ENCODE measurements at places on chromosomes 2 and 18.

- no peak for DNase-seq
Measured at GRCh38 chr2:172211512-172211911, 108.8 kb upstream of the DLX2 start.

GRCh38 chr18:44602380-44602779 lies 78.3 kb upstream of the SETBP1 start:
- DNase-seq: no peak

GRCh38 chr2:240929364-240930095 lies 23.4 kb downstream of the CROCC2 start:
- no peak for DNase-seq

- DNase-seq: no peak
Measured at GRCh38 chr2:146530886-146531285, 1313.9 kb upstream of the ACVR2A start.

DNA sequence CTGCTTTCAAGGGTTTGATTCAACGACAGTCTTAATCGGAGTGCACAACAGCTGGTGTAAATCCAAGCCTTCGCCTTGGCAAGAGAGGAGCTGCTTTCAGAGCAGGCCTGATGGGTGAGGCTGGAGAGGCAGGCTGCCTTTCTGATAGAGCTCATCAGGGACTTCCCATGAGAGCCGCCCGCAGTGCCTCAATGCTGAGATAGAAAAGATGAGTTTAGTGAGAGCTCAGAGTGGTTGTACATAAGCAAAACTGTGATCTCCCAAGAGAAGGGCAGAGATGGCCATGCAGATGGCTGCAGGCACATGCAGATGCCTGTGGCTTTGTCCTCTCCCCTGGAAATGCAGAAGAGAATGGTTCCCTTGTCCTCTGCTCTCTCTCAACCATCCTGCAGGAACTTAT lies 122.1 kb downstream of the ARL4C start:
- DNase-seq: no peak

- DNase-seq: no peak
Measured at GRCh38 chr18:60044290-60045006, 144.7 kb downstream of the PMAIP1 start.

DNA sequence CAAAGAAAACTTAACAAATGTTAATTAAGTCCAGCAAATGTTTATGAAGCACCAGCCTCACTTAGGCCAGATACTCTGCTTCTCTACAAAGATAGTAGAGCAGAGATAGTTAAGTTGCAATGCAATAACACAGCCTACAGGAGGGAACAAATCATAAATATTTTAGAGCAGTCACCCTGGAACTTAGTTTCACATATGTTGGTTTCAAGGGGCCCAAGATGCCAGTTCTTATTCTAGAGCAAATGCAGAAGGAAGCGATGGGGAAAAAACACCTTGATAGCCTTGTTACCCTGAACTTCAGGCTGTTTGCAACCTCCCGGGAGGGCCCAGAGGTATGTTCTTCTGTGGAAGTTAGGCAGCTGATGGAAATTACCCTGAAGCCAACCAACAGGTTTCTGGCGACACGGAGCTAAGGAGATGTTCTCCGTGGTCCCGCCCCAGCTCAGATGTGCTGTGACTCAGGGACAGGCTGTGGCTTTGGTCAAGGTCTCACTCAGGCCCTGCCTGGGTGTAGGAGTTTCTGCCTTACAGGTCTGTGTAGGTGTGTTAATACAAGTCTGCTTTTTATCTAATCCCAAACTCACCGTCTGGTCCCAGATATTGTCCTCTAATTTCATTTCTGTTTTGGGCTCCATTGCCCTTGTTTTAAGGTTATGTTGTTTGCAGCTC lies 3.8 kb downstream of the CTIF start:
- DNase-seq: no peak

DNA sequence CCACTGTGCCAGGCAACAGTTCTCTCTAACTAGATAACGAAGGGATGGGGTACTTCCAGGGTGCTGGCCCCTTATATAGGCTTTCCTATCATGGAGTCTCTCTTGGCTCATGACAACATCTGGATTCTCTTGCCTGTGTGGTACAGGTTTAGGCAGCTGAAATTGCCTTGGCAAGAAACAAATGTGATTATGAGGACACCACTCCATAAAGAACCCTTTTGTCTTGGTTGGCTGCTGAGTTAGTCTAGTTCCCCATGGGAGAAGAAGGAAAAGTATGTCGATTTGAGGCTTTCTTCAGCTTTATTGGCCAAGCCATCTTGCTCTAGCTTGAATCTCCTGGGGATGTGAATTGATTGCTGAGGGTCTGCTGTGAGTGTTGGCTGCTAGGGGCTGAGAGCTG lies 76.3 kb upstream of the ZCCHC2 start:
- no peak for DNase-seq

DNA sequence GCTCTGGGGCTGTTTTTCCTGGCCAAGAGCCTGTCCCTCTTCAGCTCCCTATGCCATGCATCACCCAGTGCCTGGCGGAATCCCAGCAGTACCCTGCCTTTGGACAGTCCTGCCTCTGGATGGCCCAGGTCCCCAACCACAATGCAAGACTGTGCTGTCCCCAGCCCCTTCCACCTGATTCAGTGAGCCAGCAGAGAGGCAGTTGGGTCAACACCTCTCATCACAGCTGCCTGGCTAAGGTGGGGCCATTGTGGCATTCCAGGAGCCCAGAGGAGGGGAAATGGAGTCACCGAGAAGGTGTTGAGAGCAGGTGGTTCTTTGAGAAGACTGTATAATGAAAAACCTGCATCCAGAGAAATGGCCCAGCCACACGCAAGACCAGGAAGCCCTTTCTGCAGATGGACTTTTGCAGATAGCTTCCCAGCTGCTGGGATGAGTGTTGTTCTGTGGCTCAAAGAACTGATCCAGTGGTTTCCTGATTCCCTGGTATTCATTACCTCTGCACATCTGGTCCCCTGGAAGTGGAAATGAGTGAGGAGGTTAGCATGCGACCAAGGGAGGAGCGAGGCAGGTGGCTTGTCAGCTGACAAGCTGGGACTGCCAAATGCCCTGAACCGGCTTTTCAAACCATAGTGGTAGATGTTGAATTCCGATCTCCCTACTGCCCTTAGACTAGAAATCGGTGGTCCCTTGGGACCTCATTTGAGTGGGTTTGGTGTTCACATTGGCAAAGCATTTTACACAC lies 1.7 kb upstream of the ASPRV1 start:
- DNase-seq: no peak
